ENCODE measurements at places on chromosomes 5 and 9. TPM values are rescaled to one million over a fixed set of nuclear protein-coding genes. Genes with fewer than 3 reads are reported as not detected.

- no peak for DNase-seq
These were observed 524.2 kb upstream of the DAB2 start for GRCh38 chr5:39948867-39949468.

DNA sequence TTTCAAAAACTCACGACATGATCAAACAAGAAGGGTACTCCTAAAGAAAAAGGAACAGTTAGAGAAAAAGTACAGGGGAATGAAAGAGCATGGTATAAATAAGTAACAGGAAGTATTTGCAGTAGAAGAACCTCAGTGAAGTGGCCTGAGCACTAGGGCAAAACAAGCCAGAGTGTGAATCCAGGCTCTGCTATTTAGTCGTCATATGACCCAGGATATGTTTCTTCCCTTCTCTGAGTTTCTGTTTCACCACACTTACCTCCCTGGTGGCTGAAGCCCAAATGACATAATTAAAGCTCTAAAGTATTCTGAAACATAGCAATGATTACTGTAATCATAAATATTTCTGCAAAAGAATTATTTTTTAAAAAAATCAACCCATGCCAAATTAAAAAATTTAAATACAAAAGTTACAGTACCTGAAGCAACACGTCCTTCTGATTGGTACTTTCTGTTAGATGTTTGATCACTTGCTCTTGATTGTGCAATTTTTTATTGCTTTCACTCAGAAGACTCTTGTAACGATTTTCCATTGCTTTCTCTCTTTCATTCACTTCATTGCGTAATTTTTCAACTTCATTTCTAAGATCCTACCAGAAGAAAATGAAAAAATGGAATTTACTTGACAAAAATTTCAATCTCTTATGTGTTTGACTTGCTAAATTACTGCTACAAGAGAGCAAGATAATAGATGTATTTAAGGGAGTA lies 88.9 kb downstream of the CDK5RAP2 start:
- DNase-seq, result no peak

DNA sequence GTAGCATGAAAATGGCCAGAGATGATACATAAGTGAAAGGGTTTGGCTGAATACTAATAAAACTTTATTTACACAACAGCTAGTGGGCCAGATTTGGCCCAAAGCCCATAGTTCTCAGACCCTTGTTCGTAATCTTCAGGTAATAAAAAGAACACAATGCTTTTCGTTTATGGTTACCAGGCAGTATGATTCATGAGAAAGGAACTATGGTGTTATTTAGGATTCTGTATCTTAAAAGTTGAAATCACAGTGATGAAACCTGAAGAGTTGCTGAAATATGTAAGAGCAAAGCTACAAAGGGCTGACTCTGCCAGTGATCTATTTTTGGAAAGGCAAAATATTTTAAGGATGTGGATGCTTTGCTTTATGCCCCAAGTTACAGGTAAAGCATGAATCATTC lies 192.7 kb downstream of the SMC2 start:
- no peak for DNase-seq

DNA sequence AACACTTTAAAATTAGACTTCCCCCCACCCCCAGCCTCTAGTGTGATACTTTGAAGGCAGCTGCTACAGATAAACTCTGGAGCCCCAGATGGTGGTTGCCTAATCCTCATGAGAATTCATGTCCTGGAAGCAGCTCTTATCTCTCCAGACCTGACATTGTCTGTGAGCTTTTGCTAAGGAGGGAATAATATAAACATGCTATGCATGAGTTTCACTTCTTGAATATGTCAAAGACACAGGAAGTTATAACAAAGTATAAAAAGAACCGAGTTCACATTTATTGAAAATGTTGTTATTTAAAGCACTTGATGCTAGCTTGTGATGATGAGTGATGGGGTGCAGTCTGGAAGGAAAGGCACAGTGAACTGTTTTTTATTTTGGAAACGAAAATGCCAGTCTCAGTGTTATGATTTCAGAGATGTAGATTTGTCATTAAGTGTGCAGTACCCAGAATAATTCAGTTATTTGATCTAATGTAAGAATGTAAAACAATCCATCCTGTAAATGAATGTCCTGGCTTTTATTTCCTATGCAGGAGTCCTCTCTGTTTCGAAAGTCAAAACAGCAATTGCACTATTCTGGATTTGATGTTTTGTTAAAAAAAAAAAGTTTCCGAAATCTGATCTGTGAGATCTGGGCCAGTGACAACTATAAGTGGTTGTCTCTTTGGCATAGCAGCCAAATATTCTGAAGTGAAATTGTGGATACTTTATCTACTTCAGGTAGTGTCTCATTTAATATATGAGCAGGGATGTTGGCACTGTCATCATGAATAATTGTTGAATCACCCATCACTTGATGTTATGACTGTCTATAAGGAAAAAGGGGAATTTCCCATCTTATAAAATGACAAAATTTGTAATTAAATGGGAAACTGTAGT lies 77.0 kb downstream of the ZCCHC7 start:
- no peak for DNase-seq

GRCh38 chr5:150746-151145 lies 40.5 kb upstream of the LRRC14B start:
- DNase-seq, result no peak

DNA sequence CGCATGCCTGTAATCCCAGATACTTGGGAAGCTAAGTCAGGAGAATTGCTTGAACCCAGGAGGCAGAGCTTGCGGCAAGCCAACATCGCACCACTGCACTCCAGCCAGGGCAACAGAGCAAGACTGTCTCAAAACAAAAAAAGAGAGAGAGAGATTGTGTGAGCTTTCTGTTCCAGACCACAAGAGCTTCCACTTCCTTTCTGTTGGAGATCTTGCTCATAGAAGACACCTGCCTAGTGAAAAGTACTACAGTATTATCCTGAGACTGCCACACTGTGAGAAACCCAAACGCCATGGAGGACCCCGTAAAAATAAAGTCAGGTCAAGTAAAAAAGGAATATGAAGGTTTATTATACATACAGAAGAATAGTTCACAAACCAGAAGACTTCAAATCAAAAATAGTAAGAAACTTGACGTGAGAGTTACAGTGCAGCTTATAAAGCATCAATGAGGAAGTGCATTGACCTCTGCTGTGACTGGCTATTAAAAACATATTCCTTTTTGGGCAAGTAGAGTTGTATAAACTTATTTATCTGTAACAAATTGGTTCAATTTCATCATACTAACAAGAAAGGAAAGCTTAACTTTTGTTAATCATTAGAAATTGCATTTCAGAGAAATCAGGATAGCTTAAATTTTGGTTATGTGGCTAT lies 4.3 kb upstream of the EMB start:
- no peak for DNase-seq

- peak; percentile 87 for DNase-seq
These were observed 88.8 kb downstream of the ANXA2R start for GRCh38 chr5:42951293-42951840.

- DNase-seq, result no peak
These were observed 295.9 kb downstream of the NFIB start for GRCh38 chr9:14018081-14018480.

GRCh38 chr5:128641861-128642260 lies 103.8 kb upstream of the FBN2 start:
- DNase-seq, result no peak

GRCh38 chr5:151737431-151737830 lies 21.0 kb downstream of the ATOX1 start:
- DNase-seq, result no peak

DNA sequence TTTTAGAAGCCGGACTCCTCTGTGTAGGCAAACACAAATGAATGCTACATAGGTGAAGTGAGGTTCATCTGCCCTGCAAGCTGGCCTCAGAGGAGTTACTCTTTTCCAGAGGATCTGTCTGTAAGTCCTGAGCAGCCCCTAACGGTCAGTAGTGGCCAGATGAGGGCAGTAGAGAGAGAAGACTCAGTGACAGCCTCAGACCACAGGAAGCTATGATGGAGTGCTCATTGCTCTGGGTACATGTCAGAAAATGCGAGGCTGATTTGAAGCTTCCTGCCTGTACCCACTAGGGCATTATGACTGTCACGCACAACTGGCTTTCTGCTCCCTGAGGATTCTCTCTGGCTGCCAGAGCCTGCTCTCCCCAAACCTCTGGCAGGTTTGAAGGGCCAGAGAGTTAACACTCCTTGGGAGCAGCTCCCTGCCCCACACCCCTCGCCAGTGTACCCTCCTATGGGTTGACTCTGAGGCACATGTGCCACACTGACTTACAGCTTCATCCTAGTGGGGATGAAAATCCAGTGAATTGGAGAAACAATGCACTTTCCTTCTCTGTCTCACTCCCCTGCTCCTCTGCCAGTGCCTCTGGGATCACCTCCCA lies 141.5 kb downstream of the GABRG2 start:
- DNase-seq, result no peak

- DNase-seq, result no peak
These were observed 346.5 kb downstream of the NFIB start for GRCh38 chr9:13967438-13967837.

DNA sequence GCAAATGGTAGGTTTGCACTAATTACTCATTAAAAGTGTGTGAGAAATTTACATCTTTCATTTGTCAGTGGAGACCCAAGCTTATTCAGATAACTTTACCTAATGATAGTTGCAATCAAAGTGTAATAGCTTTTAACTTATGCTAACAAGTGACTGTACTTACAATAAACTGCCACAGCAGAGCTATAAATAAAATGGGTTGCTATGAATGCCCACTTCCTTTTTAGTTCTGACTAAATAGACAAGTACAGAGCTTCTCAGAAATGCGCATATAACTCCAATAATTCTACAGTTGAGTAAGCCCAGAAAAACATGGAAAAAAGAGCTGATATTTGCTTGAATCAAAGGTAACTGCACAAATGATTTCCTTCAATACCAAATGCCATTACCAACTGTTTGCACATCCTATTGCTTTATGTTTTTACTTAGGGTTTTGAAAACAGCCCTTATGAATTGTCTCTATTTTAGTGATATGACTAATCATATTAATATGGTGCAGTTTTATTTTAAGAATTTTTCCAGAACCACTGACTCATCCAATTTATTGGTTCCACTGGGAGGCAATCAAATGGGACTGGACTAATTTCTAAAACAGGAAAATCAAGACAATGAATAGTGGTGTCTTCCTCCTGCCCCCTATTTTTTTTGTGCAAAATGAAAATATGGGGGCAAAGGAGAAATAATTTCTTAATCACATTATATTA lies 84.1 kb downstream of the PPP2R2B start:
- DNase-seq, result no peak

DNA sequence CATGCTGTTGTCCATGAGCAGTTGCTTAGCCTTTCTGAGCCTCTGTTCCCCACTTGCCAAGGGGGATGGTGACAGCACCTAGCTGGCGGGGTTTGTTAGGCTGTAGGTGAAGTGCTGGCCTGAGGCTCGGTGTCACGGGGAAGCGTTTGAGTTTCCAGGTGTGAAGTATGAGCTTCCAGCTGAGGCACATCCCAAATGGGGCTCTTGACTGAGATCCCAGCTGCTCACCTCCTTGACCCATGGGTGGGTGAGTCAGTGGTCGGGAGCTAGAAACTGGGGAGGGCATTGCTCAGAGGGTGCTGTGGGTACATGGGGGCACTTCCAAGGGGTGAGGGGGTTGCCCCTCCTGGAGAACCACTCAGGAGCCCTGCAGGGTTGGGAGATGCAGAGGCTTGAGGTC lies 26.4 kb upstream of the RNF130 start:
- peak; percentile 62 for DNase-seq

GRCh38 chr5:7629561-7629960 lies 221.4 kb downstream of the CFAP90 start:
- DNase-seq, result no peak

DNA sequence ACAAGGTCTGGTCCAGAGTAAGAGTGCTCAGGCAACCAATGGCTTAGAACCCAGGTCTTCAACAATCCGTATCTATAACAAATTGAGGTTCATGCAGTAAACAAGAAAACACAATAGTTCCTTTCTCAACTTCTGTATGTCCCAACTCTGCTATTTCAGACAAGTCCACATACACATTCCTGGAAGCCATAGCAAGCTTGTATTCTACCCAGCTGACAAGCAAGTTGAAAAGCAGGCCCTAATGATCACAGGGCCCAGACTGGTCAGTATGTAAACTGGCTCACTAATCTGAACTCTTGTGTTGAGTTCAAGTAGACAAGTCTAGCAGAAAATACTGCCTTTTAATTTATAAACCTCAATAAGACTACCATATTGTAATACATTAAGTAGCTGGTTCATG lies 26.9 kb downstream of the FNIP1 start:
- no peak for DNase-seq

DNA sequence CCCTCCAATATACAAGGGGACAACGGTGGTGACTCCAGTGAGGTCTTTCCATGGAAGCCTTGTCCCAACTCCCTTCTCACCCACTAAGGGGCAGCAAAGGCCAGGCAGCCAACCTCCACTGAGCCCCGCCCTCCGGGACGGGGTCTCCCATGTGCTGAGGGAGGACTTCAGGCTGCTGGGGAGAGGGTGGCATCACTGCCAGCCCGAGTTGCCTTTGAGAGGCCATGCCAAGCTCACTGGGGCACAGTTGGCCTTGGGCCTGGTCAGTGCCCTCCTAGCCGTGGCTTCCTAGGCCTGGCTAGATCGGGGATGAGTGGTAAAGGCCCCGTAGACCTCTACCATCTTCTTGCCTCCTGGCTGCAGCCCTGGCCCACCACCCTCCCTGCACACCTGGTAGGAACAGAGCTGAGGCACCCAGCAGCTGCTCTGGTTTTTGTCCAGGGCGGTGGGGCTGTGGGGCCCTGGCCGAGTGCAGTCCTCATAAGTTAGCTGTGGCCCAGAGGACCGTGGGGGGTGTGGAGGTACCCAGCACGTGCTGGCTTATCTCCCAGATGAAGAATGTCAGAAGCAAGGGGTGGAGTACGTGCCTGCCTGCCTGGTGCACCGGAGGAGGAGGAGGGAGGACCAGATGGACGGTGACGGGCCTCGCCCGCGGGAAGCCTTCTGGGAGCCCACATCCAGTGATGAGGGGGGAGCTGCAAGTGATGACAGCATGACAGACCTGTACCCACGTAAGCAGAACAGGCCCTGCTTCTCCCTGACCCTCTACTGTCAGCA lies 3.2 kb downstream of the SURF2 start:
- no peak for DNase-seq

Gene GABRA6
- total RNA-seq, result not detected

Gene RNF183
- not detected for total RNA-seq

Gene FCN2
- not detected for total RNA-seq

Gene CER1
- not detected for total RNA-seq

Gene FOXD4
- 0.32 TPM for total RNA-seq

Gene AQP7
- total RNA-seq, result 4.6 TPM

Gene TLR4
- 31.3 TPM for total RNA-seq

Gene NR6A1
- total RNA-seq, result 0.76 TPM

Gene P4HA2
- total RNA-seq, result 58.8 TPM

Measured in posterior vena cava (tissue), 2 donors.